ENCODE measurements at places on chromosomes 6 and 20.

GRCh38 chr6:41056768-41057490, 3.9 kb downstream of the APOBEC2 start:
- DNase-seq = no peak

- DNase-seq = no peak
Measured at GRCh38 chr6:5457983-5458683, 196.8 kb downstream of the FARS2 start.

- DNase-seq = no peak
Measured at GRCh38 chr6:44833248-44833647, 445.7 kb downstream of the CDC5L start.

DNA sequence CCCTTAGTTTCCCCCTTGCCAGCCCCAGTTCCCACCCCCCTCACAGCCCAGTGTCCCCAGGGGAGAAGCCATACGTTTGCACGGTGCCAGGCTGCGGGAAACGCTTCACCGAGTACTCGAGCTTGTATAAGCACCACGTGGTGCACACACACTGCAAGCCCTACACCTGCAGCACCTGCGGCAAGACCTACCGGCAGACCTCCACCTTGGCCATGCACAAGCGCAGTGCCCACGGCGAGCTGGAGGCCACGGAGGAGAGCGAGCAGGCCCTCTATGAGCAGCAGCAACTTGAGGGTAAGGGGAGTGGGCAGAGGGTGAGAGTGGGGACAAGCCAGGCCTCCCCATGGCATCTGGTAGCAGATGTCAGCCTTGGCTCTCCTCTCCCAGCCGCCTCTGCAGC, 5.1 kb upstream of the DEF6 start:
- no peak for DNase-seq

DNA sequence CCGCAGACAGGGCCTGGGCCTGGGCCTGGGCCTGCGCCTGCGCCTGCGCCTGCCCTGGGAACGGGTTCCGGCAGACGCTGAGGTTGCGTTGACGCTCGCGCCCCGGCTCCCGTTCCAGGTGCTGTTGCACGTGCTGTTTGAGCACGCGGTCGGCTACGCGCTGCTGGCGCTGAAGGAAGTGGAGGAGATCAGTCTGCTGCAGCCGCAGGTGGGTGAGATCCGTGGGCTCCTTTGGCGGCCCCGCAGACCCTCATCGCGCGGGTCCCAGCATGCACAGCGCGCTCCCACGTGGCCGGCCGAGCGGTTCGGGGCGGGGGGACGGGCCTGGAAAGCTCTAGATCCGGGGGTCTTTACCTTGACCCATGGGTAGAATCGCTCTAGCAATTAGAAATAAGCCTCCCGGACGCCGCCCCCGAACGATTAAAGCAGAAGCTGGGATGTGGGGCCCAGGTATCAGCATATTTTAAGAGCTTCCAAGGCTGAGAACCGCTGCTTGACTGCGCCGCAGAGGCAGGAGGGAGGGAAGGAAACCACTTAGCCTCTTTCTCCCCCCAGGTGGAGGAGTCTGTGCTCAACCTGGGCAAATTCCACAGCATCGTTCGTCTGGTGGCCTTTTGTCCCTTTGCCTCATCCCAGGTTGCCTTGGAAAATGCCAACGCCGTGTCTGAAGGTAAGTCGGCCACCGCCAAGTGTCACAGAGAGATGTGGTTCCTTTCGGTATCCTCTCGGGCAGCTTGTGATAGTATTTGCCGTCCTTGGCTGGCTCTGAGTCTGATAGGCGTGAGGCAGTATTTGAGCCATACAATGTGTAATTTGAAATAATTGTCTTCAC, 508 bp downstream of the NOP56 start:
- DNase-seq = peak; percentile 93

GRCh38 chr20:34579979-34580940, 21.7 kb downstream of the MAP1LC3A start:
- no peak for DNase-seq

GRCh38 chr6:90440586-90441283, 144.1 kb upstream of the BACH2 start:
- no peak for DNase-seq

DNA sequence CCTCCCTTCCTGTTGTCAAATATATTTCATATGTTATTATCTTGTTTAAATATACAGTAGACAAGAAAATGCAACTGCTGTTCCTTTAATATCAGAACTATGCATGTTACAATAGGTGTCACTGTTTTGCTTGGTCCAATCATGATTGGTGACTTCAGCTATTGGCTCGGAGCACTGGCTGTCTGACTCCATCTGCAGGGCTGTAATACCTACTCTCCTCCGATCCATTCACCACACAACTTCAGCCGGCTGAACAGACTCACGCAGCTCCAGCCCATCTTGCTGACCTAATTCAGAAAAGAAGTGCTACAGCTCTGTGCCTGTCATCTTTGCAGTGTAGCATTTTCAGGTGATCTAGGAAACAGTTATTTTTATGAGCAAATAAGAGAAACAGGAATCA, at the start of gene BTBD3:
BTBD3 (plus strand) TSS at position 231 of the 400 bp plus-strand sequence. CDS start 383 bp downstream, outside the sequence.
- no peak for DNase-seq

DNA sequence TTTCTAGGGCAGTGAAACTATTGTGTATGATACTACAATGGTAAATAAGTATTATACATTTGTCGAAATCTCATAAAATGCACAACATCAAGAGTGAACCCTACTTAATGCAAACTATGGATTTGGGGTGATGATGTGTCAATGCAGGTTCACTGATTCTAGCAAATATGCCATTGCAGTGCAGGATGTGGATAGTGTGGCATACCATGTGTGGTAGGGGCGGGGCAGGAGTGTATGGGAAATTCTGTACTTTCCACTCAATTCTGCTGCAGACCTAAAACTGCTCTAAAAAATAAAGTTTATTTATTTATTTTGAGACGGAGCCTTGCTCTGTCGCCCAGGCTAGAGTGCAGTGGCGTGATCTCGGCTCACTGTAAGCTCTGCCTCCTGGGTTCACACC, 44.3 kb downstream of the ABHD12 start:
- no peak for DNase-seq

DNA sequence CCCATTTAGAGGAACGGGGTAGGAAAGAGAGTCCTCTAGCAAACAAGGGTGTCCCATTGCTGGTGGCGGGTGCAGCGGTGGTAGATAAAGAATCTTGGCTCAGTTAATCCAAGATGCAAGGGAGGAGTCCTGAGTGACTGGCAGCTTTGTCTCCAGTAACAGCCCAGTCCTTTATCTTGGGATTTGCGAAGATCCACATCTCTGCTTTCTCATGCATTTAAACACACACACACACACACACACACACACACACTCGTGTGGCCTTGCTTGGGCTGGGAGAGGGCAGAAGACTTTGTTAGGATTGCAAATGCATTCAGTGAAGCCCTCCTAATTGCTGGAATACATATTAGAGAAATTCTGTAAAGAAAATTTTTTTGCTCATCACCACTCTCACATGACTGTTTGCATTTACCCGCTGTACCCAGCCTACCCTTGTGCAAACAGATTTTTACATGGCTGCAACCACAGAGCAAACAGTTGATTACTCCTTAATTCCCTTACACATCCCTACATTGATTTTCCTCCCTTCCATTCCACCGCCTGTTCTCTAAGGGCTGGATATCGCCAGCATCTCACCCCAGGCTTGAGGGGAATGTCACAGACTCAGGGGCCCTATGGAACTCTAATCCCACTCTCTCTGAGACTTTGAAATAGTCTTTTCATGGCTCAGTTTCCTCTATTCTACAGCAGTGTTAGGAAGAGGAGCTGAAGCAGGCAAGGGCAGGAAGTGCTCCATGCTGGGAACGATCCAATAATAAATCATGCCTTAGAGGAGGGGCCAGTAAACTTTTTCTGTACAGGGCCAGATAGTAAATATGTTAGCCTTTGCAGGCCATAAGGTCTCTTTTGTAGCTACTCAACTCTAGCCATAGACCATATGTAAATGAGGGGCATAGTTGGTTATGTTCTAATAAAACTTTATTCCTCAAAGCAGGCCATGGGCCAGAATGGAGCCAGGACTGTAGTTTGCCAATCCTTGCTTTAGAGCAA, 3.5 kb downstream of the C6orf132 start:
- DNase-seq = no peak

DNA sequence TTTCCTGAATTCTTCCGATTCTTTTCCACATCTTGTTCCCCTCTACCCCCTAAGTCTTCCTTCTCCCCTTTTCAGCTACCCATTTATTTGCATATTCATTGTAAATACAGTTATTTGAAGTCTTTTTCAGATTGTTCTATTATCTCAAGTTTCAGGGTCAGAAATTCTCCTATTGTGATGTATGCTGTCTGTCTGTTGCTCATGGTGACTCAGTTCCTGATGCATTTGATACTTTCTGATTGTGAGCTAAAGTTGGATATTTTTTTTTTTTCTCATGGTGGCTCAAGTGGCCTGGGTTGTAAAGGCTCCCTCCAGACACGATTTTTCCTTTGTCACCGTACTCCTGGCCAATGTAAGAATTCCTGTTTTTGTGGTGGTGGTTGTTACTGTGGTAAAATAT, 4.9 kb upstream of the PI16 start:
- no peak for DNase-seq

DNA sequence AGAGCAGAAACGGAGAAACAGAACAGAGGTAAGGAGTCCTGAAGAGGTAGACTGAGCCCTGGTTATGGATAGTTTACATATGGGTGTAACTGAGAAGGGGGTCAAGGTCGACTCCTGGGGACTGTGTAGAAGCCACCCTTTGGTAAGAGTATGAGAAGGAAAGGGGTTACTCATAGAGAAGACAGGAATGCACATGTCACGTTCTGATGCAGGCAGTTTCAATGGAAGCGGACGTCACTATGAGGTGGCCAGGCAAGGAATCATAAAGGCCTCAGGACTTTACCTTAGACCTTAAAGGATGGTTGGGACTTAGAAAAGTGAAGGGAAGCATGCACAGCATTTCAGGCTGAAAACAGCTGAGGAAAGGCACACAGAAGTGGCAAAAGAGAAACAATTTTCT, 25.1 kb downstream of the RGS17 start:
- DNase-seq = no peak

DNA sequence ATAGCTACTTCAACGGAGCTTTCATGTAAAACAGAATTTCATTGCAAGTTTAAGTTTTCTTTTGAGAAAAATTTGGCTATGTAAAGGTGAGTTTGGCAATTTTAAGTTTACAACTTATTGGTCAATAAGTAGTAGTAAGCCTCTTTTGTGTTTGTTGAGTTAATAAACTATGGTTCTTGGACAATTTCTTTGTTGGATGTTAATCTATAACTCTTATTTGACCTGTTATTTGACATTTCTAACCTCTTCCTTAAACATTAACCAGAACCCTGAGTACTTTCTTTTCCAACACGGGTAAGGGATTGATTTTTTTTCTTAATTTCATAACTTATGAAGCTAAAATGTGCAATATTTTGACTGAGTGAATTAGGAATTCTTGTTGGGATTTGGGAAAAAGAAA, 354.4 kb downstream of the PRKN start:
- no peak for DNase-seq

DNA sequence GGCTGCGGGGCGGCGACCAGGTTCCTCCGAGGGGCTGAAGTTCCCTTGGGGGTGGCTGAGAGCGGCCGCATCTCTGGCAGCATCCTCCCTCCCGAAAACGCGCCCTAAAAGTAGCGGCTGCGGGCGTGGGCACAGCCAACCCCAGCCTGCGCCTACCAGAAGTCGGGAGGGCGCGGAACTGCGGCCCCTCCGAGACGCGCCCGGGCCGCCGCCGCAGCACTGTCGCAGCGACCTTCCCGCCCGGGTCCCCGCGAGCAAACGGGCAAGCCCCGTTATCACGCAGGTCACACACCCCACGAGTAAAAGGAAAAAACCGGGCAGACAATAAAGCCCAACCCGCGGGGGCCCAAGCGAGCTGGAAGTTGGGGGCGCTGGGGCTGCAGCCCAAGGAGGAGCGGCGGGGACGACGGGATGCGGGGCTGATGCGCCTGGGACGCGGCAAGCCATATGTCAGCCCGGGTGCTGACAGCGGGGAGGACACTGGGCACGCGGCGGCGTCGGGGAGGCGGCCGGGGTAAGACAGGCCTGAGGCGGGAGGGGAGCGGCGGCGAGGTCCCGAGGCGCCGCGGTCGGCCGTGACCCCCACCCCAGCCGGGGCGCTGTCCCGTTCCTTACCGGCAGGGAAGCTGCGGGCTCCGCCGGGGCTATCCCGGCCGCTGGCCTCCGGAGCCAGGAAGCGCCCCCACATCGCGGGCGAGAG, 659 bp downstream of the CEP85L start:
- DNase-seq = no peak

GRCh38 chr6:39312912-39313525, 1.2 kb downstream of the KCNK17 start:
- no peak for DNase-seq

DNA sequence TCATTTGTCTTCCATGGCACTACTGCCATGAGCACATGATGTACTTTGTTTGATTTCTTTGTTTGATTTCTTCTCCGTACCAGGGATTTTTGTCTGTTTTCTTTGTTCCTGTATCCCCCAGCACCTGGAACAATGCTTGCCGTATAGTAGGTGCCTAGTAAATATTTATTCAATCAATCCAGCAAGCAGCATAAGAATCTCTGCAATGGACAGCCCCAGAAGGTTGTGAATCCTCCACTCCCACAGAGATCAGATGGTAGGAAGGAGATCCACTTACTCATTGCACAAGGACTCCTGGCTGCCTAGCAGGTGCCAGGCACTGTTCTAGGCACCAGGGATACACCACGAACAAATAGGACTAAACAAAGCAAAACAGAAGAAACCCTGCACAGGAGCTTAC, 6.7 kb upstream of the SYNJ2 start:
- no peak for DNase-seq

DNA sequence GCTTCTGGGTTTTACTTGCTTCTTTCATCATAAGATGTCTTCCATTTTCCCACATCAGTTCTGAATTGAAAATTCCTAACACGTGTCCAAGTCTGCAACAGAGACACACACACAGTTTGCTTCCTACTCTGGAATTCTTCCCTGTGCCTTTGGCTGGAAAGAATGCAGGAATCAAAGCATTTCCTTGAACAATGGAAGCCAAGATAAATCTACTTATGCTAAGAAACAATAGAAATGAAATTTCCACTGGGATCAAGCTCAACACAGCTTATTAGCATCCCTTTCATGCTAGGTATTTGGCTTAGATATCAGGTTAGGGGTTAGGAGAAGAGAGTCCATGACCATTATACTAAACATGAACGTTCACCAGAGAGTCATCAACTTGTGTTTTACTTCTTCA, 101.1 kb upstream of the SCAF8 start:
- no peak for DNase-seq

DNA sequence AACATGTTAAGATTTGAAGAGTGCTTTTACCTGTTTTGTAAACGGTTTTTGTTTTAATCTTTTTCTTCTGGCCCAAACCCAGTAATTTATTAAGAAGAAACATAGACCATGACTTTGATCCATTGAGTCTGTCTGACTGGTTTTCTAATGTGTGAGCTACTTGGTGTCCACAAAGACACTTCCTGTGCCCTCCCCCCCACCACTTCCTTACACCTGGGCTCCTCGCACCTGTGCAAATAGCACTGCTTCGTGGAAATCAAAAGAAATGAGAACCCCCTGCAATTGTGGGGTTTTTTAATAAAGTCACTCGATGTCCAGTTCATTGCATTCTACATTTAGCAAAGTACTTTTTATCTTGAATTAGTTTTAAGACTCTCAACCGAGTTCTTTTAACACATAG, 65.5 kb downstream of the SMOC2 start:
- DNase-seq = no peak

Measured in CMK (cell line).